ENCODE measurements at places on chromosomes 13 and 19.

GRCh38 chr19:39733841-39734240 lies 4.0 kb downstream of the CLC start:
- DNase-seq, result no peak

GRCh38 chr19:51799034-51799773 lies 4.2 kb downstream of the FPR3 start:
- DNase-seq, result no peak

GRCh38 chr19:19155495-19156219 lies 14.4 kb downstream of the MEF2B start:
- DNase-seq, result no peak

- DNase-seq, result no peak
Observed at GRCh38 chr13:58324161-58324560, 692.6 kb downstream of the PCDH17 start.

DNA sequence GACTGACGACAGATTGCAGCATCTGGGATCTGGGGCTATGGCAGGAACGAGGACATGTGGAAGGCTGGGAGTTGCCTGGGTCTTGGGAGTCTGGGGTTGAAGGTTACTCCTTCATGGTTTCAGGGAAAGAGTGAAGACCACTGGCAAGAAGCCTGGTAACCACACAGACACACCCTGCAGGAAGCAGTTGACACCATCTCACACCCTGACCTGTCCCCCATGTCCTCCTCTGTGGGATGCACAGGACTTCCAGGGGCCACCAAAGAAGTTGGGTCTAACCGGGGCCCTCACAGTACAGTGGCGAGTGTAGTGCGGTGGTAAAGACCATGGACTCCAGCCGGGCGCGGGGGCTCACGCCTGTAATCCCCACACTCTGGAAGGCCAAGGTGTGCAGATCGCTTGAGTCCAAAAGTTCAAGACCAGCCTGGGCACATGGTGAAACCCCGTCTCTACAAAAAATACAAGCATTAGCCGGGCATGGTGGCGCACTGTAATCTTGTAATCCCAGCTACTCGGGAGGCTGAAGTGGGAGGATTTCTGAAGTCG lies 10.6 kb upstream of the FFAR2 start:
- DNase-seq, result no peak

GRCh38 chr13:72120632-72121031 lies 253.6 kb upstream of the DACH1 start:
- DNase-seq, result no peak

DNA sequence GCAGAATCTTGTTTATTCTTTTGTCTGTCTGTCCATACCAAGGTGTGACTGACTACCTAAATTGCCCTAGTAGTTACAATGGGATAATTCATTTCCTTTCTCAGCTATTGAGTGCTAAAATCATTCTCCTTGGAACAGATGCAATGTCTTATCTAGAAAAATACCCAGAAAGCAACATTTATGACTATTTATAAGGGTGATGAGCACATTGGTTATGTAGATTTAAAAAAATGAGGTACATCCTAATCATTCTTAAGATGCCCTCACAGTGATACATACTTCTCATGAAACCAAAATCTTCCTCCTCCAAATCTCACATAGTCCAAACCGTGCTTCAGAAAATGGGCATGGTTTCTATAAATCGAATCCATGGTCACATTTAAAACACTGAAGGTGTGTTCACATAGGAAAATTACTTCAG lies 11.6 kb upstream of the UBE2L5 start:
- no peak for DNase-seq

DNA sequence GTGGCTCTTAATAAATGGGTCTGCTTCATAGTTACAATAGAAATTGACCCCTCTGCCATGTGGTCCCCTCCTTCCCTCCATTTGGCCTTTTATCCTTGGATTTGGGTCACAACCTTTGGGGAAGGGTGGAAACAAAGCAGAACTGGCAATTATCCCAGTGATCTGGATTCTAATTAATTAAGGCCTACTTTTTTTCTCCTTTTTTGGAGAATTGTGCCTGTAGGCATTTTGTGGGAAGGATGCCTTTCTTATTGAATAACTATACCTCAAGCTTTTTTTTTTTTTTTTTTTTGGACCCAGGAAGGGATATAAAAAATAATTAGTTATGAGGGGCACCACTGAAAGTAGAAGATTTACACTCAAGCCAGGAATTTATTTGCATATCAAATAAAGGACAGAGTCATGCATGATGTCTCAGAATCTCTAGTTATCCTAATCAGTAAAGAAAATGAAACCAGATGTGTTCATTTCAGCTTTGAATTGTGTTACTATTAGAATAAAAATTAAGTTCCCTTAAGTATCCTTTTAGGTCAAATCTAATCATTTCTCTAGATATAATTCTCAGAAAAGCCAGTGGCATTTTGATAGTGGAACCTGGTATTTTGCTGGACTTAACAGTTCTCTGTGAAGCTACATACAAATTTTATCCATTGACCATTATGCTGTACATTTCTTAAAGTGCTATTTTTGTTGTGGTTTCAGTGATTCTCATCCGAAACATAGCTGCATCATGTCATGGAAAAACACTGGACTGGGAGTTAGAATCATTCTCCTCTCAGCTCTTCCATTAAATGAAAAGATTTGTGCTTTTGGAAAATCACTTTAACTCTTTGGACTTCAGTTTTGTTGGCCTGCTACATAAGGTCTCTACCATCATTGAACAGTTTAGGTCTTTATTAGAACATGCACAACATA lies 129.3 kb downstream of the KCNRG start:
- DNase-seq, result no peak

- DNase-seq, result no peak
Observed at GRCh38 chr19:2083174-2083854, 12.8 kb downstream of the MOB3A start.

DNA sequence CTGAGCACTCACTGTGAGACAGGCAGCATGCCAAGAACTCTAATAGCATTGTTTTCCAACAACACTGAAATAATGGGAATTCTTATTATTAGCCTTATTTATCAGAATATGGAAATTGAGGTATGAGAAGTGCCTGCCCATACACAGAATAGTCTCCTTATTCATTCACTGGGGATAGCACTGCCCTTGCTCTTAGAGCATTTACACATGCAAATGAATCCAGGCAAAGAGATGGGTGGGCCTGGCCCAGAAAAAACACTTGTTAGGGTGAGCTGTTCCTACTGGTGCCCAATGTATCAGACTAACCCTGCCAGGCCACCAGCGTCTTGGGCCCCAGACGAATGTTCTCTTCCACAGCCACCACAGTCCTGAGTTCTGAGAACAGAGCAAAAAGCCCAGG lies 112.9 kb downstream of the TUBA3C start:
- no peak for DNase-seq

DNA sequence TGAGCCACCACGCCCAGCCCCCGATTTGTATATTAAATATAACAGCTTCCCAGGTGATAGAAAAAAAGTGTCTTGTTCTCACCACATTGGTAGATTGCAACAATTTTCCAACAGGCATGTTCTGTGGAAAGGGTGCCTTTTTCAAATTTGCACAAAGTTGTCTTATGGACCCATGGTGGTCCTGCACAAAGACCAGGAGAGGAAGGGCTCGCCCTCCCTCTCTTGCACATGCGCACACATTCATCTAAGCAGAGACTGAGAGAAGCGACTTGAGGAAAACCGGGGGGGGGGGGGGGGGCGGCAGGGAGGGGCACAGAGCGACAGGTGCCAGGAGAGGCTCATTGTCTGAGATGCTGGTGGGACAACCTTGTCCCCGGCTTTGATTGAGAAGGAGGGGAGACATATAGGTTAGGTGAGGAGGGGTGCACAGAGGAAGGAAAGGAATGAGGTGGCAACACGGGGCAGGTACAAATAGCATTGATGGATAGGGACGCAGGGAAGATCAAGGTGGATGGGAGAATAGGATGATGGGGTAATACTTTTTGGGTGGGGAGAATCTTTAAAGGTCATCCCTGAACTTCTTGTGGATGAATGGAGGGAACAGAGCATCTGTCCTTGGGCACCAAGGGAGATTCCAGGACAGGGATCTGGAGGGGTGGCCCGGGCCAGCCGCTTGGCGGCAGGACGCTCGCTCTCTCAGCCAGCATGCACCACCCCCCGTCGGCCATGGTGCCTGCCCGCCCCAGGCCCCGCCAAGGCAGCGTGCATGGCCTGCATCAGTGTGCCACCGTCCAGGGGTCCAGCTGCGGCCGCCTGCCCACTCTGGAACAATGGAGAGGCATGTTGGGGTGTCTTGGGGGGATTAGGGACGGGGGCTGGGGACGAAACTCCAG lies 76.0 kb downstream of the IER2 start:
- no peak for DNase-seq

DNA sequence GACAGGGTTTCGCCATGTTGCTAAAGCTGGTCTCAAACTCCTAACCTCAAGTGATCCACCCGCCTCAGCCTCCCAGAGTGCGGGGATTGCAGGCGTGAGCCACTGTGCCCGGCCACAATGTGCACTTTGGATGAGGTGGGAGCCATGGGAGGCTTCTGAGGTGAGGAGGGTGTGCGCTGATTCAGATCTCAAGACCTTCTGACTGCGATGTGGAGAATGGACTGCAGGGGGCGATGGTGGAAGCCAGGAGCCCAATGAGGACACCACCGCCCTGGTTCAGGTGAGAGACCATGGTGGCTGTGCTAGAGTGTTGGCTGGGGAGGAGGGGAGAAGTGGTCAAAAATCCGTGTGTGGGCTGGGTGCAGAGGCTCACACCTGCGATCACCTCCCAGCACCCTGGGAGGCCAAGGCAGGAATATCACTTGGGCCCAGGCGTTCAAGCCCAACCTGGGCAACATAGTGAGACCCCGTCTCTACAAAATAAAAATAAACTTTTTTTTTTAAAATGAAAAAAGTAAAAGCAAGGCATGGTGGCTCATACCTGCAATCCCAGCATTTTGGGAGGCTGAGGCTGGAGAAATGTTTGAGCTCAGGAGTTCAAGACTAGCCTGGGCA lies 5.6 kb downstream of the INAFM1 start:
- no peak for DNase-seq

DNA sequence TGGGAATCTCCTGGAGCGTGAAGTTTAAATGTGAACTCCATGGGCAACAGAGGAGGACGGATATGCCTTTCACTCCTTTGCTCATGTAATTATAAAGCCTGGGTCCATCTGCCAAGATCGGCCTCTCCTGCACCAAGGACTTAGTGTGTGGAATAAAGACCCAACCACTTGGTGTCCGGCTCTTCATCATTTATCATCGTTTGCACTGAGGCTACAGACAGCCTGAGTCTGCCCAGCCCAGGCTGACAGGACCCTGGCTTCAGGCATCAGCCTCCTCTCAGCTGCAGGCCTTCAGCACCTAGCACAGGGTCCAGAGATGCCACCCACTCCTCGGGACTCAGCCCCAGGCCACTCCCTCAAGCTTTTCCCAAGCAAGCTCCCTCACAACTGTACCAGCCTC lies 206.8 kb upstream of the IPO5 start:
- DNase-seq, result no peak

DNA sequence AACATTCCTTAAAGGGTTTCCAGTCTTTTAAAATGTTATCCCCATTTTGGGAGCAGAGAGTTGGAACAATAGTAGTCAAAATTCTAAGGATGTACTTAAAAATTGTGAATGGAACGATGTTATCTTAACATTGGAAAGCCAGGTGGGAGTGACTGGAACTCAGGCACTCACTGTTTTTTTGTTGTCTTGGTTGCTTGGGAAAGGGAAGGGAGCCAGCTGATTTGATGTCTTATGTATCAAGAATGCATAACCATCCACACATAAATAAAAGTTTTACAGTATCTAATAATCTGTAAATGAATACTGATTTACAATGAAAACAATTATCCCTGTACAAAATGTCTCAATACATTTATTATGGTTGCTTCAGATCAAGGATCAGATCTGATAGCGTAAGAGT lies 88.7 kb downstream of the SLC10A2 start:
- DNase-seq, result no peak

DNA sequence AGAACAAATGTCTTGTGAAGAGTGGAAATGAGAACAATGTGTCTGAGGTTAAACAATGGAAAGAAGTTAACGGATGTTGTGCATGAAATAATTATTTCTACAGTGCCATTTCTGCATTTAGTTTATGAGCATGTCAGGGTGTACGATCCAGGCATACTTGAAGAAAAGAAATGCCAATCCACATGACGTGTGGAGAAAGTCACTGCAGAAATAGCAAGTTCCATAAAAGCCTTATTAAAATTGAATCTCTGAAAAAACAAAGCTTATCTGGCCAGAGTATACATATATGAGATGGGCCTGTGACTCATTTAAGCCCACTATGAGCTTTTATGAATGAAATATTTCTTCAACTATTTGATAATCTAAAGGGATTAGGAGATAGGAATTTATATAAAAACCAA lies 426.1 kb downstream of the EFNB2 start:
- DNase-seq, result no peak

DNA sequence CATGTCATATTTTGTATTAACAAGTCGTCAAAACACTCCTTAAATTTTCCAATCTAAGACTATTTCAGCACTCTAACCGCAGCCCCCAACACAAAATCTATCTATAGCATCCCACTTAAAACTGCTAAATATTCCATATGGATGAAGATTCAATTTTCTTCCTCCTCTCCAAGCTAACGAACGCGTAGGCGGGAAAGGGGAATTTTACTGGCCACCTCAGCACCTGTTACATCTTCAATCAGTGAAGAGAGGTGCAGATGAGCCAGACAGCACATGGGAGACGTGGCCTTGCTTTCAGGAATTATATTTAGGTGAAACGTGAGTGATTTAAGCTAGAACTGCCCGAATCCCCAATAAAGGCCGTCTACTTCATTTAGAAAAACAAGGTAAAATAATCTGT lies 1.1 kb downstream of the RBM26 start:
- DNase-seq, result no peak

GRCh38 chr19:8938576-8938975 lies 71.6 kb downstream of the MUC16 start:
- no peak for DNase-seq

DNA sequence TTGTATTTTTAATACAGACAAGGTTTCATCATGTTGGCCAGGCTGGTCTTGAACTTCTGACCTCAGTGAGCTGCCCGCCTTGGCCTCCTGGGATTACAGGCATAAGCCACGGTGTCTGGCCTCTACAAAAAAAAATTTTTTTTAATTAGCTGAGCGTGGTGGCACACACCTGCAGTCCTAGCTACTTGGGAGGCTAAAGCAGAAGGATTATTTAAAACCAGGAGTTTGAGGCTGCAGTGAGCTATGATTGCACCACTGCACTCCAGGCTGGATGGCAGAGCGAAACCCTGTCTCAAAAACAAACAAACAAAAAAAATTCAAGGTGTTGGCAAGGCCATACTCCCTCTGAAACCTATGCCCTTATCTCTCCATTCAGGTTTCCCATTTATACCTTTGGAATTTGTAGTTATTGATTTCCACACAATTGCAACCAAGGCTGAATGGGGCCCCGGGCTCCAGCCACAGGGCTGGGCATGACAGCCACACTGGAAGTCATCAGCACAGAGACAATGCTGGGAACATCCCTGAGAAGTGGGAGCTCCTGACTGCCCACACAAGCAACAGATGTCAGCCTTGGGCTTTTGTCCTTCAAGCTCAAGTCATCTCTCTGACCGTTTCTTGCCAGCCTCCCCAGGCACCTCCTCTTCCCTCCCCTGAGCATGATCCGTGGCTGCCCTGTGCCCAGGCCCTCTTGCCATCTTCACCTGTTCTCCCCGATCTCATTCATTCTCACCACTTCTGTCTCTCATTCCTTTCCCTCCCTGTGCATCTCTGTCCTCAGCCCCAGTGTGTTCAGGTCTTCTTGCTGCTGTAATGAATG lies 27.2 kb upstream of the CALM3 start:
- no peak for DNase-seq

GRCh38 chr13:113402471-113403254 lies 38.7 kb upstream of the GRTP1 start:
- DNase-seq, result no peak
